Stimulated activated CD8-positive, alpha-beta memory T cell treated with anti-CD3 and anti-CD28 coated beads, Interleukin-4, amount 100 ng/mL, for 1 hour (primary cell): ENCODE measurements at places on chromosomes 13 and 19.

- no peak for DNase-seq
Measured at GRCh38 chr19:52622261-52622660, 15.9 kb downstream of the ZNF83 start.

DNA sequence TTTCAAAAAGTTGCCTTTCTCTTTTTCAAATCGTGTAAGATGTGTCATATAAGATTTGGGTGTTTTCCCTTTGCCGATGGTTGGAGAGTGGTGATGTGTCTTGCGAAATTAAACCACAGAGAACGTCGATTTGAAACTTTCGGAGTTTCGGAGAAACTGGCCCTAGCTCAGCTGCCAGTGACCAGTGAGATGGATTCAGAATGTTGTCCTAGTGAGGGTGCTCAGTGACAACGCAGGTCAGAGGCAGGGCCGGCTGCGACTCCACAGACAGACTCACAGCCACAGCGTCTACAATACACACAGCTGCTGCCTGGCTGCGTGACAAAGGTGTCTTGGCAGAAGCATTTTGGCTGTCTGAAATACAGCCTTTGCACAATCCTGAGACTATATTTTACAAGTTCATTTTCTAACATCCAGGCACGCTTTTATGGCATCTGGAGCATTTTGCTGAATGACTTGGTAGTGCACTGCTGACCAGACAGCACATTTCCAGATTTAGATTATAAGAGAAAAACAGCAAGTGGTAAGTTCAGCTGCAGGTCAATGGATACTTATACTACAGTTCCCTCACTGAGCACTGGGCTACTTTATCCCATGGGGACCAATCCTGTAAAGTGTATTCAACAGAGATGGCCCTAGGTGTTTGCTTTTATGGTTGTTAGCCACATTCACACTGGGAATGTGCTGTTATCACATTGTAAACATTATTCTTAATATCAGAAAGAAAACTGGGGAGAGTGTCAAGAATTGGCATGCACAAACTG is 207.5 kb downstream of the KCNRG start:
- DNase-seq = no peak

GRCh38 chr13:74695021-74695800 is 561.0 kb upstream of the KLF12 start:
- no peak for DNase-seq

DNA sequence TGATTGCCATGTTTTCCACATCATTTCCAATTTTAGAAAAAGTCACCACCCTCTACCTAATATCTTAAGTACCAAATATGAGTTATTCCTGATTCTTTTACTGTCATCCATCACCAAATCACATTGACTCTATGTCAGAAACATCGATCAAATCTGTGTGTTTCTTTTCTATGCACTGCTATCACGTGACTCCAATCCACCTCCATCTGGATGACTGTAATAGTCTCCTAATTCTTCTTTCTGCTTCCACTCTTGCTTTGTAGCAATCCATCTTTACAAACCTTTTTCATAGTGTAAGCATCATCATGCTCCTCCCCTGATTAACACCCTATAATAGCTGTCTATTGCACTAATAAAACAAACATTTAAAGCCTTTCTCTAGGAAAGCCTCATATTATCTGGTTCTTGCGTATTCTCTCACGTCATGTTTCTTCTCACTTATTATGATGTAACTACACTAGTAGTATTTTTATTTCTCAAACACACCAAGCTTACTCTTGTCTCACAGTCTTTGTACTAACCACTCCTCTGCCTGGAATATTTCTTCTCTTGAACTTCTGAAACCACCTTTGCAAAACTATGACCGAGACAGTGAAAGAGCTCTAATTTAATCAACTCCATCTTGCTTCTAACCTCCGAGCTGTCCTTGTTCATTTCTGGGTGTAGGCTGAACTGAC is 10.7 kb upstream of the FPR3 start:
- DNase-seq = no peak

- no peak for DNase-seq
Measured at GRCh38 chr13:50320271-50320862, 305.1 kb downstream of the KCNRG start.

- DNase-seq = no peak
Measured at GRCh38 chr13:73195091-73195490, 136.3 kb downstream of the KLF5 start.
